ENCODE measurements at places on chromosomes 3 and 15. TPM values are rescaled to one million over a fixed set of nuclear protein-coding genes. Genes with fewer than 3 reads are reported as not detected.
A peak's percentile ranks its signal among the peaks of the same experiment; 100 is the strongest.

- peak; percentile 9 for DNase-seq
These were observed 77.5 kb downstream of the ESYT3 start for GRCh38 chr3:138511945-138512344.

DNA sequence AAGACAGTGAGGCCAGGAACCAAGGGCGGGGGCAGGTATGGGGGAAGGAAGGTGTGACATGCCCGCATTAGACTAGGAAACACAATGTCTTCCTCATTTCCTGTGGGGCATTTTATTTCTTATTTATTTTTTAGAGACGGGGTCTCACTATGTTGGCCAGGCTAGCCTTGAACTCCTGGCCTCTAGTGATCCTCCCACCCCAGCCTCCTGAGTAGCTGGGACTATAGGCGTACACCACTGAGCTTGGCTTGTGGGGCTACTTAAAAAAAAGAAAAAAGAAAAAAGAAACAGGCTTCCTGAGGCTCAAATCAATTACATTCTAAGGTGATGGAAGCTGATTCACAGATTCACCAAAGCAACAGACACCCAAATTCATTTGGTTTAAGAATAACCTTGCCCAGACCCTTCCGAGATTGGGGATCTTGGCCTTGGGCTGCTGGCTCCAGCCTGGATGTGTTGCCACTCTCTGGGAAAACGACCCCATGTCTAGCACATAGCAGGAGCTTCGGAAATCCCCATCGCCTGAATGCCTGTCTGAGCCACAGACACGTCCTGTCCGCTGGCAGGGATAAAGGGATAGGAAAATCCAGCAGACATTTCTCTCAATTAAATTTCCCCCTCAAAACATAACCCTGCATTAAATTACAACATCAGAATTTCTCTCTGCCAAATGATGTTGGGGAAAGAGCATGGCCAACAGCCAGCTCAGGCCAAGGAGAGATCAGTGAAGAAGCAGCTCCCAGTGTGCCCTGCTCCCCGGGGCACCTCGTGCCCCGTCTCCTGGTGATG is 13.0 kb downstream of the CPN2 start:
- DNase-seq: no peak

GRCh38 chr3:175226444-175226843 is 367.3 kb downstream of the NAALADL2 start:
- DNase-seq: no peak

DNA sequence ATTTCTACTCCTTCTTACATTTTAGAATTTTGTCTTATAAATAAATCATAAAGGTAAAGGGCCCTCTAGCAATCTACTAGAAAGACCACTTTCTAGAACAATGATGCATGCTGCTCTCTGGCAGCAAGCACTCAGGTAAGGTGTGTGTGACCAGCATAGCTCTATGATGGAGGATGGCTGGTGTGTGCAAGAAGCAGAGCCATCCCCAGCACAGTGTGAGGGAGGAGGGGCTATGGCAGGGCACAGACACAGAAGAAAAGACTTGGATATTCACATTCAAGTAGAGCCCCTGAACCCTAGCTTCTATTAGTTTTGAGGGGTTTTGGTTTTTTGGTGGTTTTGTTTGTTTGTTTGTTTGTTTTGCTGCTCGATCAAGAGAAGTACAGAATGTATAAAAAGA is 277.1 kb upstream of the CCDC54 start:
- no peak for DNase-seq

The HYPK gene
- 20.9 TPM for total RNA-seq

The ABI3BP gene
- total RNA-seq: 21.9 TPM

The ITIH4 gene
- 0.02 TPM for total RNA-seq
